ENCODE measurements at places on chromosomes 12 and 14.

DNA sequence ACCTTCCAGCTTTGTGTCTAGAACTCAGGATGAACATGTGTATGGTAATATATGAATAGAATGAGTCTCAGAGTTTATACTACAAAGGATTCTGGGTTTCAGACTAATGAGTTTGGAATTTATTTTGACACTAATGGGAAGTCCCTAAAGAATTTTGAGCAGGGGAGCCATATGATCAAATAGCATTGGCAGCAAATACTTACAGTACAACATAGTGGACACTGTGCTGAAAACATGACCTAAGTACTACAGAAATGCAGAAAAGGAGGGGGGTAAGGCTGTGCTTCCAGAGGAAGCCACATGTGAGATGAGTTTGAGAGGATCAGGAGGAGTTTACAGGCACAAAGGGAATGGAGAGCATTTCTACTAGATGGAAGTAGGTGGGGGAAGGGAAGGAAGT is 225.8 kb downstream of the C12orf42 start:
- DNase-seq: no peak

DNA sequence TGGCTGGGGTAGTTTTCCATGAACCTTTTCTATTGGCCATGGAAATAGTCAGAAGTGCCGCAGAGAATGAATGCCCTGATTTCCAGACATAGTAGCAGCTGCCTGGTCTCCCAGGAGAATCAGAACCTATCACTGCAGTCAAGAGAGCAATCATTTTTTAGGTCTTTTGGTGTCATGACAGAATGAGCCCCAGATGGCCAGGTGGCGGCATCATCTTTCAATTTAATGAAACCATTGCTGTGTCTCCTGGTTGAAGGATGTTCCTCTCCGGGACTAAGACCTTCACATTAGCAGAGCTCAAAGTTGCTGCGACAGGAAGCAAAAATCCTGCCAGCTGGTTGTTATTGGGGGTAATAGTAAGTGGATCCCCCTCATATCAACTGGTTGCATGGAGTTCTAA is 18.8 kb downstream of the TNFAIP2 start:
- no peak for DNase-seq

GRCh38 chr14:85439696-85440328 is 90.1 kb upstream of the FLRT2 start:
- no peak for DNase-seq

DNA sequence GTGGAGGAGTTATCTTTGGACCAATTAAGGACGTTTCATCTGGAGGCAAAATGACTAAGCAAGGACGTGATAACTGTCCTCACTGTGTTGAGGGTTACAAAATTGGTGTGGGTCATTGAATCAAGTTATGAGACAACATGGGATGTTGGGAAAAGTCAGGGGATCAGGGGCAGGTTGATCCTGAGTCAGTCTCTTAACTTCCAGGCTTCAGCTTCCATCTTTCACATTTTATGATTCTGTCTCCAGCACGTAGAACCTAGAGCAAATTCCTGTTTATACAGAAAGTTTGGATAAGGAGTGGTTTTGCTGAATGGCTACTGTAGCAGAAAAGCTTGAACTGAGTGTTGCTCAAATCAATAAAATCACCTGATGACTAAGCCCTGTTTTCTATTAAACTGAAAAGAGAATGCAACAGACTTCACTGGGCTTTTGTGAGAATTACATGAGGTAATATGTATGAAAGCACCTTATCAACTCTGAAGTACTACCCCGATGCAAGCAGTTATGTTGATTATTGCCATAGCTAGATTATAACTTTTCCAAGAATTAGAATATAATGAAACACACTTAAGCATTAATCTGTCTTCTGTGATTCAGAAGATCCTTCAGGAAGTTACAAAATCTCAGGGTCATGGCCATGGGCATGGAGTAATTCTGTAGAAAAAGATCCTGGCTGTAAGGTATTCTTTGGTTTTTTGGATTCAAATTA is 184.8 kb downstream of the ETV6 start:
- no peak for DNase-seq

- DNase-seq: peak; percentile 63
Observed at GRCh38 chr14:100703386-100704220, 23.1 kb upstream of the DLK1 start.

DNA sequence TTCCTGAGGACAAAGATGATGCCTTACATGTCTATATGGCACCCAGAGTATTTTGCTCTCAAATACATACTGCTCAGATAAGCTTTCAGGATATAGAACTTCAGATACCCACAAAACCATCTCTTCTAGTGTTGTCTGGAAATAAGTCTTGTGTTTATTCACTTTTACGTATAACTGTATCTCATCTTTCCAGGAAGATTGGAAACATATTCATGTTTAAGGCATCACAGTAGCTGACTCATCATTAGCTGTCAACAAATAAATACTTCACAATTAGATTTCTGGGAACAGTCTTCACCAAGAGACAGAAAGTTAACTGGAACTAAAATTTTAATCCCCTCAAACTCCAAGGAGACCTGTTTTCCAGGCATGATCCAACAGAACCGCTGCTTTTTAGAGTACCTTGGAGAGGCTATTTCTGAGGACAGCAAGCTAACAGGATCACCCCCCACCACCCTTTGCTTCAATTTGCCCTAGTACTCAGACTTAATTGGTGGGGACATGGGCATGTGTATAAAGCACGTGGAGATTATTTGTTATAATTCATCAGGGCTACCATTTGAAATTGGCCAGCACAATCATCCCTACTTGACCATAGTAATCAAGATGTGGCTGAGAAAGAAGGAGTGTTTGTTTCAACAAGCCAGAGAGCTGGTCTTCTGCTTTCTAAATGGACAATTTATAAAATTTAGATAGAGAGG is 129.3 kb upstream of the HIF1A start:
- DNase-seq: no peak

GRCh38 chr14:105484997-105485393 is 1.7 kb upstream of the CRIP1 start:
- DNase-seq: no peak

GRCh38 chr14:25389948-25390347 is 340.0 kb upstream of the STXBP6 start:
- DNase-seq: no peak

GRCh38 chr12:52698651-52699340 is 4.5 kb downstream of the KRT77 start:
- no peak for DNase-seq

GRCh38 chr14:74710480-74710879 is 2.4 kb downstream of the AREL1 start:
- no peak for DNase-seq

- no peak for DNase-seq
Observed at GRCh38 chr12:56339158-56339422, 406 bp downstream of the IL23A start.

GRCh38 chr12:109487181-109488050 is 10.0 kb downstream of the UBE3B start:
- no peak for DNase-seq

DNA sequence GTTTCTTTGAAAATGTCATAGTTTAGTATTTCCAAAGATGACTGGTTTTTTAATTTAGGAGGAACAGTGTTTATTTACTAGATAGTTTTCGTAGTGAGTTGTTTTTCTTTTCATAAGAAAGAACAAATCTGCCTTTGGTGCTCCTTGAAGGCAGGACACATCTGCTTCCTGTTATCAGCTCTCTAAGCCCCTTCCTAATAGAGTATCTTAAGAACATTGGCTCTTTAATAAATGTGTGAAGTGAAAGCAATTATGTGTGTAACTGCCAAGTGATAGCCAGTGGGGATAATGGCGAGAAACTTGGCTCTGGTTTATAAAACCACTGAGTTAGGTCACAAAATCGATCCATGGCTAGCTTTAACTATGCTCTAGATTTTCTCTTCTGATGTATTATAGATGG is 23.5 kb upstream of the PPFIBP1 start:
- no peak for DNase-seq

- DNase-seq: no peak
Observed at GRCh38 chr14:34826661-34827060, 48.5 kb downstream of the BAZ1A start.

GRCh38 chr12:105916760-105917039 is 222.1 kb downstream of the NUAK1 start:
- DNase-seq: no peak

- DNase-seq: peak; percentile 71
Observed at GRCh38 chr12:26195641-26196420, 458 bp downstream of the SSPN start.

GRCh38 chr14:51925980-51926379 is 63.4 kb upstream of the RTRAF start:
- no peak for DNase-seq

DNA sequence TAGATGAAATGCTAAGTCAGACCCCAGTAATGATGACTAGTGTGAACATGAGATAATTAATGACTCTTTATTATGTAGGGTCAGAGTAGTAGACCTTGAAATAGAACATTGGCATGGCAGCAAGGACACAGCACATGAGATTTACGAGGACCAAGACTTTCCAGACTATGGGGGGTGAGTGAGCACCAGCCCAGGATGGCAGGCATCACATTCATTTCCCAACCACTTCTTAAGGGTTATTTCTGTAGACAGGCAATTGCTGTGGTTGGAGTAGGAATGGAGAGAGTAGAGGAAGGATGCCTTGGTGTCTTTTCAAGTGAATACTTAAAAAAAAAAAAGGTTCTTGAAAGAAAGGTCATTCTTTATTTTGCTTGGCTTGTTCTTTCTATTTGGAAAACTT is 189.4 kb upstream of the DYRK2 start:
- DNase-seq: no peak

- DNase-seq: no peak
Observed at GRCh38 chr14:42027271-42027670, 420.6 kb downstream of the LRFN5 start.

- DNase-seq: no peak
Observed at GRCh38 chr12:107655281-107656065, 30.1 kb upstream of the PWP1 start.

DNA sequence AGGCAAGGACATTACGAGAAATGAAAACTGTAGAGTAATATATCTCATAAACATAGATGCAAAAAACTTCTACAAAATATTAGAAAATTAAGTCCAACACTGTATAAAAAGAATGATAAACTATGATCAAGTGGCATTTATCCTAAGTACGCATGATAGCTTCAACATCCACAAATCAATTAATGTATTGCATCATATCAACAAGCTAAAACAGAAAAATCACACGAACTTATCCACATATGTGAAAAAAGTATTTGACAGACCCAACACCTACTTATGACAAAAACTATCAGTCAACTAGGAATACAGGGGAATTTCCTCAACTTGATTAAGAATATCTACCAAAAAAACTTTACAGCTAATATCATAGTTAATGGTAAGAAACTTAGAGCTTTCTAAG is 129.9 kb upstream of the ALG10 start:
- DNase-seq: no peak
